ENCODE measurements at places on chromosomes 2 and 18.

DNA sequence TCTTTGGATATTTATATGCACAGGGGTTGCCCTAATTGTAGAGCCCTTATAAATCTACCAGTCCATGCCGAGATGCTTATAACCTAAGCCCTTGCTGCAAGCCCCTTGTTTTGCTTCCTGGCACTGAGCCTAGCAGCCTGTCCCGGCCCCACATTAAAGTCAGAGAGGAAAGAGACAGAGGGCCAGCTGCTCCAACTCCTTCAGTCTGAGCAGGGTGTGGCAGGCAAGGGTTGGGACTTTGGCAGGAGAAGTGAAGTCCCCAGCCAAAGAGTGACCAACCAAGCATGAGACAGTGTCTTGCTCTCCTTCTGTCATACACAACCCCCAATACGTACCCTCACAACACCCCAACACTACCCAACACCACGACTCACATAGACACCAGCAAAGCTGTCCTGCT lies 54.7 kb upstream of the FZD7 start:
- no peak for DNase-seq

GRCh38 chr18:29780816-29781215 lies 1261.7 kb downstream of the DSC3 start:
- no peak for DNase-seq

DNA sequence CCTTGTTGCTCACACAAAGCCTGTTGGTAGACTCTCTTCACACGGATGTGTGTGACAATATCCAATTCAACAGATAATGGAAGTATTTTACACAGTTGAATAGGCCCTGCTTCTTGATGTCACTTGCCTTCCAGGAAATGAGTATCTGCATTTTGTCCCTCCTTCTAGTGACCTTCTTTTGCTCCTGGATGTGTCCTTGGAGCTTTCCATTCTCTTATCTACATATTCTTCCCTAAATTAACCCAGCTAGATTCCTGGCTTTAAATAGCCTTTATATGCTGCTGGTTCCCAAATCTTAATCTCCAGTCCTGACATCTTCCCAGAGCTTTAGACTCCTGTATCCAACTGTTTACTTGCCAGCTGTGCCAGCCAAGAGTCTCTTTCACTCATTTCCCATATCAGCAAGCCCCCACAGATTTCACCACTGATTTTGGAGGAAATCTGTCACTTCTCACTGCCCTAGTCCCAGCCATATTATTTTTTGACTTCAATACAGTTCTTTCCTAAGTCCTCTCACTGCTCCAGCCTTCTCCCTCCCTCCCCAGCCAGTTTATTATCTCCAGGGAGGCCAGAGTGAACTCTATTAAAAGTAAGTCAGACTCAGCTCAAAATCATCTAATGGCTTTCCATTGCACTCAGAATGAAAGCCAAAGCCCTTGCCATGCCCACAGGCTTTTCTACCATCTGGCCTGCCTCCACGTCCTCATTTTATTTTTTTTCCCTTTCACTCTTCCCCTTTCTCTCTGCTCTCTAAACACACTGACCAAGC lies 170.0 kb downstream of the PDE11A start:
- DNase-seq, result no peak

DNA sequence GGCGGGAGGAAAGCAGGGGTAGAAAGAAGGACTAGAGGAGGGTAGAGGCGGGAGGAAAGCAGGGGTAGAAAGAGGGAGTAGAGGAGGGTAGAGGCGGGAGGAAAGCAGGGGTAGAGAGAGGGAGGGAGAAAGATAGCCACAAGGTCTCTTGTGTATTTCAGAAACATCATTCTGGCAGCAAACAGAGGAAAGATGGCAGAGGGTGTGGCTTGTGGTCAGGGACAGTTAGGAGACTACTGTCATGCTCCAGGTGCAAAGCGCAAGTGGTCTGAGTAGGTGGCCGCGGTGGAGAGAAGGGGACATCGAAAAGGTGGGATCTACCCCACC lies 82.4 kb upstream of the TAF1B start:
- no peak for DNase-seq

DNA sequence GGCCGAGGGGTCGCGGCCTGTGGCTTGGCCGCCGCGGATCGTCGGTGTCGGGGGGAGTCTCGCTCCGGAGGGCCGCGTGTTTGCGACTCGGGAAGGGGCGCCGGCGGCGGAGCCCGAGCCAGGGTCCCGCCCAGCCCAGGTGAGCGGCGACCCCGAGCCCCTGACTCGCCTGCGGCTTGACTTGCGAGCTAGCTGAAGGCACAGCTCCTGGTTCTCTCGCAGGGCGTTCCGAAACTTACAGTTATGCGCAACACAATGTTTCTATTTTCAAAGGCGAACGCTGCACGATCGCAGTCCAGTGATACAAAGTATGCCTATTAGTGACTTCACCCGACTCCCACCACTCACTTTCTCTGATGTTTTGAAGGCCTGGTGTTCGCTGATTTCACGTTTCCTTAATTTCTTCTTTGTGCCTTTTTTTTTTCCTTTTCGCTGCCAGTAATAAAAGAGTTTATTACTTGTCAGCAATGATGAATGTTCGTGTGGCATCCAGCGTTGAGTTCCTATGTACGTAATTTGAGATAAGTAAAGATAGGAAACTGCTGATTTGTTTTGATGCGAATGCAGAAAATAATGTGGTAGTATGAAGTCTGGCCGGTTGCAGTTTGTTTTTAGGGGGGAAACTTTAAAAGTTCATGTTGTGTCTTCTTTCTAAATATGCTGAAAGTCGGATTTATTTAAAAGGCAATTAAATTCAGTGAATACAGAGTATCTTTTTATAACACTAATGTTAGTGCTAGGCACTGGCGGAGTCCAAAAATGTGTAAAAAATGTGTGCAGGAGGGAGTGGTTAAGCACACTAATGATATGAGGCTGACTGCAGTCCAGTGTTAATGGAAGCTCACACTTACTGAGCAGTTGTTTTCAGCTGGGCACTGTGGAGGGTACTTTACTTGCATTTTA lies 706 bp downstream of the UBXN2A start:
- DNase-seq, result no peak

GRCh38 chr2:177241711-177242120 lies 22.8 kb downstream of the NFE2L2 start:
- no peak for DNase-seq

- no peak for DNase-seq
Measured at GRCh38 chr18:35024196-35024595, 17.0 kb upstream of the MAPRE2 start.

DNA sequence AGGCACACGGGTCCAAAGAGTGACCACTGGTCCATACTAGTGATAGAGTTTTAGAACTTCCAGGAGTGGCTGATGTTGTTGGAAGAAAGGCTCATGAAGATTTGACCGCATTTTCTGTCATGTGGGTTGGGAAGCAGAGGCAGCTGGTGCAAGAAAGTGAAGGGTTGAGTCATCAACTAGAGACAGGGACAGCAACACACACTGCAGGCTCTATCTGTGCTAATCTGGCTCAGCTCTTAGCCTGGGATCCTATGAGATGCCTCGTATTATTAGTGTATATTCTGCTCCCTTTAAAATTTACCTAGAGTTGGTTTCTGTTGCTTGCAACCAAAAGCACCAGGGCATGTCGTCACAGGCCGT lies 2.5 kb upstream of the SH3RF3 start:
- no peak for DNase-seq

- no peak for DNase-seq
Measured at GRCh38 chr2:113217455-113218282, 43.9 kb downstream of the PSD4 start.

DNA sequence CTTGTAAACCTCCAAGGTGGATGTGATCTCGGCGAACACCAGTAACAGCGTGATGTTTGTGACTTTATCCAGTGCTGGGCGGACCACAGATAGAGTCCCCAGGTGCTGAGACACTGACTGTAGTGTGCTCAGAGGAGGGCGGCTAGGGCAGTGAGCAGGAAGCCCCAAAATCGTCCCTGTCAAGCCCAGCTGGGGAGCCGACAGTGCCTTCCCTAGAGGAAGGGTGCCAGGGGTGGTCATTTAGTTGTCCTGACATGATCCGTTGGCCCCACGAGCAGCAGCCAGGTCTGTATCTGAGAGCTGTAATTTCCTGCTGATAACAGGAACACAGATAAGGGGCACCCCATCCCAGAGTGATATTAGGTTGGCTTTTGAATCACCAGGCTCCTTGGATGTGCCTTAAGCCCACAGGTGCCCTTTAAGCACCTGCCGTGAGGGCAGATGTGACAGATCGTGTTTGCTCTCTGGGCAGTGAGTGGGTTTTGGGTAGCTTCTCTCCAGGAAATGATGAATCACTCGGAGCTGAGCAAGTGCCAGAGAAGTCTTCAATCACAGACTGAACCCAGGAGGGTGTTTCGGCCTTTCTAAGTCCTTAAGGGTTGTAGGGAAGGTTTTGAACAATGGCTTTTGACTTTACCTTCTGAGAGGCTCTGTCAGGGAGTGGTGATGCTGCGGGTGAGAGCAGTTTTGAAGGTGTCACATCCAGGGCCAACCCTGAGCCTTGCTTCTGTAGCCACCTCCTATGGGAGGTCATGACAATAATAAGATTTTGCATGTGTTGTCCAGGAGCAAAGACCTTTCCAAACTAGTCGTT lies 7.7 kb downstream of the LPIN1 start:
- peak; percentile 58 for DNase-seq
